Activated naive CD4-positive, alpha-beta T cell (primary cell): ENCODE measurements at places on chromosomes 6 and 20.

DNA sequence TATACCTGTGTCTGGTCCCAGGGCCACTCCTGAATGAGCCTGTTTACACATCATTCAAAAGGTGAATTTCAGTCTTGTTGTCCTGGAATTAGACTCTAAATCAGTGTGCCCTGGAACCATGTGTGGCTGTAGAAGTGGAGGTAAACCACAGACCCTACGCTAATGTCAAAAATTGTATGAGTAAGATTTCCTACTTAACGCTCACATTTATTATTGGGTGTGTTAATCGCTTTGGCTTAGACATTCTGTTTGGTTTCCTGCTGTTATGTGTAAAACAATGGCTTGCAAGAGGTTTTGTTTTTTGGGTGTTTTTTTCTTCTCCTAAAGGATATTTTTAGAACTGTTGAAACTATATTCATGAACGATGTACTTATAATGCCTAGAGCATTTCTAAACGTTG lies 19.3 kb downstream of the PLCB1 start:
- DNase-seq = no peak

- no peak for DNase-seq
These were observed 1.0 kb upstream of the VSTM2L start for GRCh38 chr20:37901654-37902503.

DNA sequence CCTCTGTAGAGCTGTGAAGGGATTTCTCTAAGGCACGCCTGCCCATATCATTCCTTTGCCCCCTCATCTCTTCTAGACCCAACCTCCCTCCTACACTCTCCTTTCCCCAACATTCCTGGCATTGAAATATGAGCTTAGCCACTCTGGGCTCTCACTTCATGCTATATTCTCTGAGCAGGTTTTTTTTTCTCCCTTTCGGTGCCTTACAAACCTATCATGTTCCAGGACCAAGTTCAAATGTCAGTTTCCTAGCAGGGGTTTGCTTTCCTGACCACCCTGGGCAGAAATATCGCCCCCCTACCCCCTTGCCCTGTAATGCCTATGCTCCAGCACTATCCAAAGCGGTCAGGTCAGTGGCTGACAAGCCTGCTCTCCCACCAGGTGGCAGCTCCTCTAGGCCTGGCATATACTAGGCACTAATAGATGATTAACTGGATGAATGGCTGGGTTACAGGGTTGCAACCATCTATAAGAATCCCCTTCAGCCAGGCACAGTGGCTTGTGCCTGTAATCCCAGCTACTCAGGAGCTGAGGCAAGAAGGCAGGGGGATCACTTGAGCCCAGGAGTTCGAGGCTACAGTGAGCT lies 25.7 kb upstream of the AAR2 start:
- no peak for DNase-seq

GRCh38 chr6:145372671-145373151 lies 362.6 kb downstream of the EPM2A start:
- DNase-seq = no peak

GRCh38 chr20:57614490-57615444 lies 5.5 kb downstream of the ZBP1 start:
- DNase-seq = no peak

DNA sequence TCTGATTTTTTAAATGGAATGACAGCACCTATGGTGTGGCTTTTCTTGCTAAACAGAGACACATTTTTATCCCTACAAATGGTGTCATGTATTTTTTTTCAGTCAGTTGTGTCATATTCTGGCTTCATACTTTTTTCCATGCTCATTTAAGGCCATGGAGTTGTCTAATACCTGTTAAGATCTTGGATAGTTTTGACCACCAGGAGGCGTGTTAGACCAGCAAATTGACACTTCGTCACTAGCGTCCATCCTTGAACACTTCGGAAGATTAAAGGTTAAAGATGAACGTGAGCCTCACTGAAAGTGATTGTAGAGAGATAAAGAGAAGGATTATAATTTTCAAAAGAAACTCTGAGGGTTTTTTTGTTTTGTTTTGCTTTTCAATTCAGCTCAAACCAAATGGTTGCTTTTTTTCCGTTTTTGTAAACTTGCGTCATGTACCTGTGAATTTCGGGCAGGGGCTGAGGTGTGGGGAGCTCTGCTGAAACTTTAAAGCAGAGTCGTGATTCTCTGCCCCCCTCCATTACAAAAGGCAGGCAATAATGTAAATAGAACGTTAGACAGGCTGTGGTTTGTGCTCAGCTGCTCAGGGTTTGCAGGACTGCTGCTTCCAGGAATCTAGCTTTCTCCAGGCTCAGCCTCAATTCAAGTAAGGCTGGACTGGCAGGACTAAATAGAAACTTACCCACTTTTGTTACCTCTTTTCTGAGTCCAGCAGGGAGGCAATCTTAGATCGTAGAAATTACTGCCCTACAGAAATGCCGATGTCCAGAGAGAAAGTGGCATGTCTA lies 245.1 kb downstream of the FOXA2 start:
- DNase-seq = no peak

DNA sequence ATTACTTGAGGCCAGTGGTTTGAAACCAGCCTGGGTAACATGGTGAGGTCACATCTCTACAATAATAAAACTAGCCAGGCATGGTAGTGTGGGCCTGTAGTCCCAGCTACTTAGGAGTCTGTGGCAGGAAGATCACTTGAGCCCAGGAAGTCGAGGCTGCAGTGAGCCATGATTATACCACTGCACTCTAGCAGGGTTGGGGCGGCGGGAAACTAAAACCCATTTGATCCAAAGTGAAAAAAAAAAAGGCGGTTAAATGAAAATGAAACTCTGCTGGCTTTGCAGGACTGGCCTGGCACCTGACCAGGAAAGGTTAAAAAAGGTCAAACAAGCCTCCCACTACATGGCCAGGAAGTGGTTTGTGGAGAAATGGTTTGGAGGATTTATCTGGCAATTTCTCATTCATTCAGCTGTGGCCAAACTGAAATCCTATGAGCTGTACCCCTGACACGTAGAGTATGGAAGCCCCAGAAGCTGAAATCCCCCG lies 36.6 kb downstream of the MTRES1 start:
- DNase-seq = no peak

GRCh38 chr20:21708738-21709534 lies 3.5 kb downstream of the PAX1 start:
- no peak for DNase-seq

- no peak for DNase-seq
These were observed 7.2 kb downstream of the MYLIP start for GRCh38 chr6:16136091-16136490.

DNA sequence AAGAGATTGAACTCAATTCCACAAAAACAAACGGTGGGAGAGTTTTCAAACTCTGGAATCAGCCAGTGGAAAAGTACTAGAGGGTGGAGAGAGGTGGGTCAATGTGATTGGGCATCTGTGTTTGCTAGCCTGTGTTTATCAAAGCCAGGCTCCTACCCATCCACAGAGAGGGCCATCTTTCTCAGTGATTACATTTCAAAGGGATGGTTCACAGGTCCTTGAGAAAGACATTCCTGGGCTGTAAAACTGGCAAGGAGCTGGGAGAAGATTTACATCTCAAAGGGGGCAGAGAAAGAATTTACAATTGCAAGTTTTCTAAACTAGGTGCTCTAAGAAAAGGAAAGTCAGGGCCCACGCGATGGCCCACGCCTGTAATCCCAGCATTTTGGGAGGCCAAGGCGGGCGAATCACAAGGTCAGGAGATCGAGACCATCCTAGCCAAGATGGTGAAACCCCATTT lies 146.8 kb upstream of the UST start:
- DNase-seq = no peak

GRCh38 chr6:162704001-162704400 lies 23.6 kb downstream of the PRKN start:
- DNase-seq = no peak

GRCh38 chr20:63441136-63442099 lies 31.0 kb downstream of the KCNQ2 start:
- no peak for DNase-seq

DNA sequence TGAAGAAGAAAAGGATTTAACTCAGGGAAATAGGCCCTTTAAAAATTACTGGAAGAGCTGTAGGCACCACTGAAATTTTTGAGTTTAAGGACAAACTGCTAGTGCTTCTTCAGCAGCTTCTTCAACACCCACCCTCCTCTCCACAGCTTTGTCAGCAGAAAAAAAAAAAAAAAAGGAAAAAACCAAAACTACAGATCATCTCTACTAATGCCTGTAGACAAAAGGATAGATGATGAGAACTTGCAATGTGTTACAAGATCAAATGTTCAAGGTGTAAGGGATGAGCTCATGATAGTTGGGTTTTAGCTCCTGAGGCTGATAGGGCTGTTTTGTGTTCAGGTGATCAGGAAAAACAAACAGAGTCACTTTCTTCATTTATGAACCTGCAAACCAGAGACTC lies 55.2 kb upstream of the PREP start:
- no peak for DNase-seq

- no peak for DNase-seq
These were observed 1.7 kb downstream of the TULP4 start for GRCh38 chr6:158313989-158314388.

DNA sequence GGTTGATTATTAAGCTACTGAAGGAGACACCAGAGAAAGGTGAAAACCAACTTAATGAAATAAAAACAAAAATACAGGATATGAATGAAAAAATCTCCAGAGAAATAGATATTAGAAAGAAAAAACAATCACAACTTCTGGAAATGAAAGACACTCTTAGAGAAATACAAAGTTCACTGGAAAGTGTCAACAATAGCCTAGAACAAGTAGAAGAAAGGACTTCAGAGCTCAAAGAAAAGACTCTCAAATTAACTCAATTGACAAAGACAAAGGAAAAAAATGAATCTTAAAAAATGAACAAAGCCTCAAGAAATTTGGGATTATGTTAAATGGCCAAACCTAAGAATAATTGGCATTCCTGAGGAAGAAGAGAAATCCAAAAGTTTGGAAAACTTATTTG lies 10.3 kb upstream of the MCM9 start:
- no peak for DNase-seq

GRCh38 chr20:20950620-20951019 lies 155.5 kb downstream of the LINC00237 start:
- DNase-seq = no peak

DNA sequence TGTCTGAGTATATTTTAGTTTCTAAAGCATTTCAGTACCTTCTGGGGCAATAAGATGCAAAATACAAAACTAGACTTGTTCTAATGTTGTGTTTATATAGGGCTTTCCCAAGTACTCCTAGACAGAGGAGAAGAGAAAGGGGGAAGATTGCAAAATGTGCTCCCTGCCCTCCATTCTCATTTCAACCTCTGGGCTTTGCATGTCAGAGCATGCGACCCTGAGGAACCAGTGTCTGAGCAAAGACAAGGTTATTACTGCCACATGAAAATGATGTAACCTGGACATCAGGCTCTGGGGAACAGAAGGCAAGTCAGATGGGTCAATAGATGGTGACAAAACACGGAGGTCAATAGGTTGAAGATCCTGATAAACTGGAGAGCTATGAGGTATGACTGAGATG lies 253.5 kb upstream of the TCF21 start:
- no peak for DNase-seq

DNA sequence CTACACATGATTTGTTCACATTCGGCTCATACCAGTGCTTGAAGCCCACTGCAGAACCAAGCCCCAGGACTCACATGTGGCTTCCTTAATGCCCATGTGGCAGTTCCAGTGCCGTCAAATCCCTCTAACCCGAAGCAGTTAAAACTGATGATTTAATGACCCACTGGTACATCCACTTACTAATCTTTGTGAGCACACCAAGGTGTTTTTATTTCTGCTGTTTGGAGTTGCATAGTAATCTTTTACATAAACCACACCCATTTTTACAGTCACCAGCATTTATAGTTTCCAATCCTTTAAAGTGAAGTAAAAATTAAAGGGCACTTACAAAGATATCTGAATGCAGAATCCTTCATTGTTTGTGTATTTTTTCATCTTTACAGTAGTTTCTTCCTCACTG lies 232.0 kb downstream of the ANKRD60 start:
- no peak for DNase-seq

DNA sequence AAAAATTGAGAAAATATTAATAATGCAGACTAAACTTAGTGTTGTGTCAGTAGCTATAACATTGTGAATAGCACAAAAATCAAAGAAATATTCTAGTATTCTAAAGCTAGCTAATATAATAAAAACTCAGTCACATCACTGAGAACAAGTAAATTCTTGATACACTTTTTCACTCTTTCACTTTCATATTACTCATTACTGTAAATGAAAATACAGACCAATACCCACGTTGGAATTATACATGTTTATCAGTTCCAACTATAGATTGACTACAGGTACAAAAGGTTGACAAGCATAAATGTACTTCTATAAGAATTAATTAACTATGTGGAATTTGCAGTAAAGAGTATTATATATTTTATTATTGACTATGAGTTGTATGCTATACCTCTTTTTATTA lies 1043.4 kb upstream of the FLRT3 start:
- no peak for DNase-seq

DNA sequence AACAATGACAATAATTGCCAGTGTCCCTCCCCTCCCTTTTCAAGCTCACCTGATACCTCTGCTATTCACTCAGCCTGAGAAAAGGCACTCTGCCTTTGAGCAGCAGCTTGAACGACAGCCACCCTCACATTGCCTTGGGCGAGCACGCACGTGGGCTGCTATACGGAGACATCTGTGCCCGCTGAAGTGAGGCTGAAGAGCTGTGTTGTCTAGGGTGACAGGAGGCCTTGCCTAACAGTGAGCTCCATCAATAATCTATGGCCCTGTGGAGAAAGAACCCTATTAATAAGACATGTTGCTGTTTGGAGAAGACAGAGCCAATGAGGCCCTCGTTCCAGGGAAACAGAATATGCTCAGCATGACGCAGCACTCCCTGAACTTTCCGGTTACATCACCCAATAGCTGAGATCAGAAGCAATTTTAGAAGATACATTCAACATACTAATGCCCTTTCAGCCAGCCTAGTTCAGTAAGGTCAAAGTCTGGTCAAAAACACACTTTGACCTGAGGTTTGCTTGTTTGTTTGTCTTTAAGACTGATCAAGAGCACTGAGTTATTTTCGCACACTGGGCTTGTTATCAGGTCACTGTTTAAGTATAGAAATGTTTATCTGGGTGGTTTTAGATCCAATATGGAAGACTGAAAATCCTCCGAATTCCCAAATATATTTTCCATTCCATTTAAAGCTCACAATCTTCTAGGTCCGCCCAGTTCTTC lies 30.6 kb downstream of the RBM24 start:
- DNase-seq = no peak

- DNase-seq = no peak
These were observed 206.3 kb downstream of the QKI start for GRCh38 chr6:163620670-163621330.

GRCh38 chr6:101544286-101544685 lies 150.8 kb downstream of the GRIK2 start:
- no peak for DNase-seq

- no peak for DNase-seq
These were observed 9.1 kb downstream of the FAM83D start for GRCh38 chr20:38935285-38935684.

DNA sequence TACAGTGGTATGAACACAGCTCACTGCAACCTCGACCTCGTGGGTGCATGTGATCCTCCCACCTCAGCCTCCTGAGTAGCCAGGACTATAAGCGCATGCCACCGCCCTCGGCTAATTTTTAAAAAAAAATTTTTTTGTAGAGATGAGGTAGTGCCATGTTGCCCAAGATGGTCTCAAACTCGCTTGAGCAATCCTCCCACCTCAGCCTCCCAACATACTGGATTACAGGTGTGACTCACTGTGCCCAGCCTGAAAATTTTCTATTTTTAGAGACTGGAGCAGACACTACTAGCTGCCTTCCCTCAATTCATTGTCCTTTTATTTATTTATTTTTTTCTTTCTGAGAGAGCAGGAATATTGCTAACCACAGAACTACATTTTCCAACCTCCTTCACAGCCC lies 20.3 kb upstream of the GTF3C6 start:
- no peak for DNase-seq

- no peak for DNase-seq
These were observed 23.6 kb downstream of the GMDS start for GRCh38 chr6:2221726-2222274.

GRCh38 chr6:47241742-47242482 lies 67.8 kb downstream of the TNFRSF21 start:
- no peak for DNase-seq
